Thoracic aorta (tissue), 2 donors: ENCODE measurements at places on chromosomes 5 and 9. TPM values are rescaled to one million over a fixed set of nuclear protein-coding genes. Genes with fewer than 3 reads are reported as not detected.

FOXI1 gene
- total RNA-seq, result not detected

DNAI1 gene
- total RNA-seq, result not detected

DUSP1 gene
- total RNA-seq, result 813 TPM

PHYHD1 gene
- total RNA-seq, result 21.1 TPM

HACD4 gene
- 2.0 TPM for total RNA-seq

SLC36A2 gene
- not detected for total RNA-seq

SERF1B gene
- 43.5 TPM for total RNA-seq

ORM2 gene
- total RNA-seq, result not detected
